ENCODE measurements at places on chromosomes 4 and X.

GRCh38 chr4:73725985-73726384 is 14.4 kb upstream of the CXCL8 start:
- DNase-seq = no peak

- no peak for DNase-seq
Measured at GRCh38 chr4:30728311-30728710, 8.1 kb downstream of the PCDH7 start.

DNA sequence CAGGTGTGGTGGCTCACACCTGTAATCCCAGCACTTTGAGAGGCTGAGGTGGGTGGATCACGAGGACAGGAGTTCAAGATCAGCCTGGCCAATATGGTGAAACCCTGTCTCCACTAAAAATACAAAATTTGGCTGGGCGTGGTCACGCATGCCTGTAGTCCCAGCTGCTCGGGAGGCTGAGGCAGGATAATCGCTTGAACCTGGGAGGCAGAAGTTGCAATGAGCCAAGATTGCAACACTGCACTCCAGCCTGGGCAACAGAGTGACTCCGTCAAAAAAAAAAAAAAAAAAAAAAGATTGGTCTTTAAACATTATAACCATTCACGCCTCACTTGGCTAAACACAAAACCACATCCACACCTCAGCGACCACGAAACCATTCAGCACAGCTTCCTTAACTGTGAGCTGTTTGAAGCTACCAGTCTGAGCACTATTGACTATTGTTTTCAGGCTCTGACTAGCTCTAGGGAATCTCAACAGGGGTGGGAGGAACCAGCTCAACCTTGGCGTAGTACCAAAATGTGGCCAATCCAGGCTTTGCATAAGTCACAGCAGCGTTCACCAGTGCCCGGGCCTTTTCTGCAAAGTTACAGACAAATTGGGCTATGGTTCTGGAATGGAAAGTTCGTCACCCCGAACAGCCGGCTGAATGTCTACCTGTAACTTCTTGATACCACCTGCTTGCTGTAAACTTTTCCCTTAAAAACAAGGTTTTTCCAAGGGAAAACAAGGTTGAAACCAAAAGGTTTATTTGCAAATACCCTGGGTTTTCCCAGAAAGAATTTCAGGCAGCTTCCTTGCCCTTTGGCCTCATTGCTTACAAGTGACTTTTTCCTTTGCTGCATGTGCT is 73.6 kb upstream of the DHX15 start:
- DNase-seq = no peak

DNA sequence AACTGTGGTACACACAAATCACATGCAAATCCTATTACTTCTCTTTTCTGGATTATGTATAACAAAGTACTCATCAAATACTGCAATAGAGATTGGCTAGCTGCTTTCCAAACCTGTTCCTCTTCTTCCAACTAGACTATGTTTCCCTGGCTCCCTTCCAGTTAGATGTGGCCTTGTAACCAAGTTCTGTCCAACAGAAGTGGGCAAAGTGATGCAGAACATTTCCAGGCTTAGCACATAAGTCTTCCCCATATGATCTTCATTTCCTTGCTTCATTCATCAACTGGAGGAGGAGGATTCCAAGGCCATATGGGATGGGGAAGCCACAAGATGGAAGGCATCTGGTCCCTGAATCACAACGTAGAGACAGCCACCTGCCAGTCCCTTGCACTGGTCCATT is 8.0 kb downstream of the SLC9A7 start:
- DNase-seq = no peak

GRCh38 chr4:152099555-152099954 is 338.7 kb upstream of the GATB start:
- no peak for DNase-seq

GRCh38 chr4:3471886-3472285 is 8.8 kb downstream of the DOK7 start:
- no peak for DNase-seq

- no peak for DNase-seq
Measured at GRCh38 chr4:51851937-51852290, 9.0 kb downstream of the DCUN1D4 start.

GRCh38 chrX:105543283-105543682 is 279.1 kb upstream of the NRK start:
- DNase-seq = no peak

- no peak for DNase-seq
Measured at GRCh38 chr4:42573249-42573648, 83.7 kb downstream of the ATP8A1 start.

DNA sequence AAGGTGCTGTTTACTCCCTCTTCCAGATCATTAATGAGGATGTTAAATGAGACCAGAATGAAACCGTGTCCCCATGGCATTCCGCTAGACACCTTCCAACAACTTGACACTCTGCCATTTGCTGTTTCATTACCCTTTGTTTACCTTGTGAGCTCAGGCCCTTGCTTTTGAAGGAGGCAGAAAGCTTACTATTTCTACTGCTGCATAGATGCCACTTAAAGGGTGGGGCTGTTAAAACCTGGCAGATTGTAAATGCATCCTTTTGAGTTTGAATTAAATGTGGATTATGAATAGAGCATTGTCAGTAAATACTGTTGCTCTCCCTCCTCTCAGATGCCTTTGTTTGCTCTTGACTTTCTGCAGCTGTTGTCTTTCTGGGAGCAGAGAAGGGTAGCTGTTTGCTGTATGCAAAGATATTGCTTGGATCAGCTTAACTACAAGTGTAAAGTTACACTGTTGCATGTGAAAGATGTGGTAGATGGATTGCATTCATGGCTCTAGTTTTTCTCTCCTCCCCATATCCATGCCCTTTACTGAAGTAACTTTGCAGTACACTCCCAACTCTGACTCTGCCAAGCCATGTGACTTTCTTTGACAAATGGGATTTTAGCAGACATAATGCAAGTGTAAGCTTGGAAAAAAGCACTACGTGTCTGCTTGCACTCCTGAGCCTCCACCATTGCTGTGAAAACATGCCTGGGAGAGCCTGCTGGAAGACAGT is 75.0 kb upstream of the DHX15 start:
- no peak for DNase-seq

DNA sequence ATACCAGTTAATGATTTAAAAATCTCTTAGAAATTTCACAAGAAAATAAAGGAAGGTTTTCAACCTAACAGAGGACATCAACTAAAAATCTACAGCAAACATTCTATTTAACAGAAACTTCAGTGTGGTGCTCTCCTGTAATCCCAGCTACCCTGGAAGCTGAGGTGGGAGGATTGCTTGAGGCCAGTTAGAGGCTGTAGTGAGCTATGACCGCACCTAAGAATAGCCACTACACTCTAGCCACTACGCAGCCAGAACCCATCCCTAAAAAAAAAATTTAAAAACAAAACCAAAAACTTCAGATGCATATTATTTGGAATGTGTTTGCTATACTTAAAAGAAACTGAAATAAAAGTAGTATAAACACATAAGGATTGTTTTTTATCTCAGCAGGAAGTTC is 7.2 kb upstream of the FHIP1A start:
- DNase-seq = no peak

GRCh38 chrX:154602226-154602625 is 16.9 kb downstream of the CTAG1B start:
- DNase-seq = no peak

DNA sequence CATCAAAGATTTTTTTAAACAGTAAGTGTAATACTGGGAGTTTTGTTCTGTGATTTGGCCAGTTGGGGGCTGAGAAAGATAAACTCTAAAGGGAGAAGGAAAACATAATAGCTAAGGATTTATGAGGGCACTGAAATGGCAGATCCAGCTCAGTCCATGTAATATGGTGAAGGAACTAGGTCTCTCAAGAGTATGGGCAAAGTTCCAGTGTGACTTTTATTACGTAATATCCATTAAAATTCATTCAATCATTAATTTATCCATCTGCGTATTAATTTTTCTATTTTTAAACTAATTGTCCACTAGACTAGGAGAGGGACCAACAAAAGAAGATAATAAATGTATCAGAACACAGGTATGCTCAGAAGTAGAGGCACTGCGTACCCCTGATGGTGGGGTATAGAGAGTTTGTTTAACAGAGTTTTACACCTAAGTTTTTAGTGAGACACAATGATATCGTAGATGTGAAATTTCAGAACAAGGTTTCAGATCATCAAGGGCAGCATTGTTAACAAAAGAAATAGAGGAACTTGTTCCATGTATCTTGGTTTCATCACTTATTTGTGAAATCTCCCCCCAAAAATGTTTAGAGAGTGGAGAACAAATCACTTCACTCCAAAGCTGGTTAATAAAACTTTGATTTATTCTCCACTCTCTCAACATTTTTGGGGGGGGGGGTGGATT is 351.1 kb downstream of the GRXCR1 start:
- DNase-seq = no peak

DNA sequence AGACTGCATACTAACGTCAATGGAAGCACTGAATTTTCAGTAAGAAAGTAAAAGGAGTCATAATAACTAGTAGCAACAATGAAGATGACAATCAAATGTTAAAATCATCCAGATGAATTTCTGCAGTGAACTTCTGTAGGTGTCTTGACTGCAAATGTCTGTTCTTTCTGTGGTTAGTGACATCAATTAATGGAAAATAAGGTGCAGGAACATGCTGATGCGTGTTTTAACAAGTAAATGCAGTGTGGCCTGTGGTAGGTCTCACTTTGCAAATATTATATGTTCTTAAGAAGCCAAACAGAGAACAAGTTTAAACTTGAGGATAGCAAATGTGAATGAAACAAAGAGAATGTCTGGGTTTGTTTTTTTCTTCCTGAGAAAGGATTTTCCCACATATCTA is 2.6 kb upstream of the DTHD1 start:
- DNase-seq = no peak

DNA sequence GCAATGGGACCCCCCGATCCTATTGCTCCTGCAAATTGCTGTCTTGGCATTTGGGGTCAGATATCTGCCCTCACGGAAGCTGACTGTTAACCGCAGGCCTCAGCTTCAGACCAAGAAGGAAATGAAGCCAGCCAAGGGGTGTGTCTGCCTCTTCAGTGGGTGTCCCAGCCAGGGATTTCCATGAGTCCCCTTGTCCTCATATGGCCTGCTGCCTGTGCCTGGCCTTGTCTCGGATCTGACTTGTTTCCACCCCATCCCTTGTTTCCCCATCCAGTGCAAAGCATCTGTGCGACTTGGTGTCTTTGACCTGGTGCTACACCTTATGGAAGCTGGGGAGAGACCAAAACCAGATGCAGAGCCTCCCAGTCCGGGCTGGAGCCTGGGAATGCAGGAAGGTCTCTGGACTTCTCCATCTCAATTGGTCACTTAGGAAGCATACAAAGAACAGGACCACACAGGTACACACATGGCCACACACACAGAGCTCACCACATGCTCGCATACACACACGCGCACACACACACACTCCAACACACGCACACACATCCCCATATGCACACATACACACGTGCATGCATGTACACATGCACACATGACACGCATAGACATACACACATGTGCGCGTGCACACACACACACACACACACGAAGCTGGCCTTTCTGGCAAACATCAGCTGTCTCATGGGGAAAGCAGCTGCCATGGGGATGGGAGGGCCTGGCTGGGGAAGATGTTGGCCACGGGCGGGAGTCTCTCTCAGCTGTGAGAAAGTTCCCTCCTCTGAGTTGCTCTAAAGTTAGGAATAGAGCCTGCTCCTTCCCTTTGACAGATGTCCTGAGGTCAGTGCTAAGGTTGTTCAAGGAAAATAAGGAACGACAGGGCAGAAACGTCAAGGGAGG is 65.5 kb downstream of the CRMP1 start:
- DNase-seq = no peak

DNA sequence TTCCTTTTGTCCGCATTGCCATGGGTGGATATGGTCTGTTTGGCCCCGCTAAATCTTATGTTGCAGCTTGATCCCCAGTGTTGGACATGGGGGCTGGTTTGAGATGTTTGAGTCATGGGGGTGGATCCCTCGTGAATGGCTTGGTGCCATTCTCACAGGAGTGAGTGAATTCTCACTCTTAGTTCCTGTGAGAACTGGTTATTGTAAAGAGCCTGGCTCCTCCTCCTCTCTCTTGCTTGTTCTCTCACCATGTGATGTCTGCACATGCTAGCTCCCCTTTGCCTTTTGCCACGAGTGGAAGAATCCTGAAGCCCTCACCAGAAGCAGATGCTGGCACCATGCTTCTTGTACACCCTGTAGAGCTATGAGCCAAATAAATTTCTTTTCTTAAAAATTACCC is 22.6 kb upstream of the STBD1 start:
- DNase-seq = no peak
